ENCODE measurements at places on chromosomes 6 and 20.

- no peak for DNase-seq
Measured at GRCh38 chr6:162688751-162689345, 38.7 kb downstream of the PRKN start.

GRCh38 chr20:34047917-34048316, 54.2 kb downstream of the RALY start:
- DNase-seq: no peak

DNA sequence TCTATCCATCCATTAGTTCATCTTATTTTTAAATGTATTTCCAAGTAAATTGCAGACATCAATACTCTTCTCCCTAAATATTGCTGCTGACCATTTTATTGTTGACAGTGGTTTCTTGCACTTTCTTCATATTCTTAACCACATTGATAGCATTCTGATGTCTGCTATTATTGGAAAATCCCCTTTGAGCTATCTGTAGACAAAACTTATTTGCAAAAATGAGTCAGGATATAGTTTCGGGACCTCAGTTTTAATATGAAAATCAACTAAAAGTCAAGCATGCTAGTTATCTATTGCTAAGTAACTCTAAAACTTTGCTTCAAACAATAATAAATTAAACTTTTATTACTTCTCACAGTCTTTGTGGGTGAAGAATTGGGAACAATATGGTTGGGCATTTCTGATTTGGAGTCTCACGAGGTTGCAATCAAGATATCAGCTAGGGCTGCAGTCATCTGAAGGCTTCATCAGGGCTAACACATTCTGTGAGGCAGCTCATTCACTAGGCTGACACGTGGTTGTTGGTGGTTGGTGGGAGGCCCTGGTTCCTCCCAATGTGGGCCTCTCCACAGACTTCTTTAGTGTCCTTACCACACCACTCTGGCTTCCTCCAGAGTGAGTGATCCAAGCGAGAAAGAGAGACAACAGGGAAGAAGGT, 32.7 kb downstream of the CD109 start:
- no peak for DNase-seq

- no peak for DNase-seq
Measured at GRCh38 chr20:33821270-33821836, 10.2 kb downstream of the CHMP4B start.

DNA sequence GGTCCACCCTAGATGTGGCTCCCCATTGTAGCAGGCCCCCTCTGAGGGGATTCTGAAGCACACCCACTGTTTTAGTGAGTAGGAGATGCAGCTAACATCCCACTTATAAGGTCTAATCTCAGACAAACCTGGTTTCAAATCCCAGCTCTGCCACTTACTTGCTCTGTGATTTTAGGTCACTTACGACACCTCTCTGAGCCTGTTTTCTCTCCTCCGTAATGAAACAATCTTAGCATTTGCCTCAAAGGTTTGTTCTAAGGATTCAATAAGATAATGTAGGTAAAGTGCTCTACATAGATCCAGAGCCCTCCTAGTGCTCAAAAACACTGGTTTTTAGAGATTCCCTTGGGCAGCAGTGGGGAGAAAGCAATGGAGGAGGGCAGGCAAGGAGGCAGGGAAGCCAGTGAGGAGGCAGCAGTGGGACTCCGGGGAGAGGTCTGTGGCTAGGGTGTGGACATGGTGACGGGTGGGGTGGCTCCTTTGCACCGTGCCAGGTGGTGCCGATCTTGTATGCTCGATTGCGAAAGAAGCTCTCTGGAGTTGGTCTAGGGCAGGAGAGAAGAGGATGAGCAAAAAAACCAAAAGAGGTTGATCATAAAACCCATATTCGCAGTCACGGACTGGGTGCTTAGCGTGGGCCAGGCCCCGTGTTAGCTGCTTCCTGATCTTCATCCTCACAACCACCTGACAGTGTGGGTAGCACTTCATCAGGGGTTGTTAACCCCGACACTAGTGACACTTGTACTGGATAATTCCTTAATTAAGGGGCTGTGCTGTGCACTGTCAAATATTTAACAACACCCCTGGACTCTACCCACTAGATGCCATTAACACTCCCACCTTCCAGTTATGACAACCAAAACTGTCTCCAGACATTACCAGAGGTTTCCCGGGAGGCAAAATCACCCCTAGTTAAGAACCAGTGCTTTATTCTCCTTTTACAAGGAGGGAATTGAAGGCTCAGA, 16.8 kb upstream of the PTGIS start:
- DNase-seq: no peak

DNA sequence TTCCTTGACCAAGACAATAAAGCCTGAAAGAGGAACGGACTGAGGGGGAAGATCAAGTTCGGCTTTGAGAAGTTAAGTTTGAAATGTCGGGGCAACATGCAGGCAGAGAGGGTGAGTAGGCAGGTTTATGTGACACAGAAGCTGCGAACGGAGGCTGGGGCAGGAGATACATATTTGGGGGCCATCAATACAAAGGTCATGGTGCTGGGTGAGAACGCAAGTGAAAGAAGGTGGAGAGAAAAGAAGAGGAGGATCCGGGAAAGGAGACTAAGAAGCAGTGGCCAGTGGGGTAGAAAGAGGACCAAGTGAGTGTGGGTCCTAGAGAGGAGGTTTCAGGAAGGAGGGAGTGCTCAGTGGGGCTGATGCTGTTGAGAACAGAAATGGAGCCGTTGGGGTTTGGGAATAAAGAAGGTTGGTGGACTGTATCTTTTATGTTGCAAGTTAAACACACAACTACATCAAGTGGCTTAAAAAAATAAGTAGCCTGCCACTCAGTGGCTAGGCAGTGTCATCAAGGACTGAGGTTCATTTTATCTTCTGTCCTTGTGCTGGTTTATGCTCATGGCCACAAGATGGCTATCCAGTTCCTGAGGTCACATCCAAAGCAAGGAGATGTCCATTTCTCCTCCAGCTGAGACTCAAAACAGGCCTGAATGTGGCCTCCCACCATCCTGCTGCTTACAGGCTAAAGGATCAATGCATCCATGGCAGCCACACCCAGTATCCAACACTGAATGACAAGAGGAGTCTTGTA, 1.7 kb upstream of the BLCAP start:
- no peak for DNase-seq

DNA sequence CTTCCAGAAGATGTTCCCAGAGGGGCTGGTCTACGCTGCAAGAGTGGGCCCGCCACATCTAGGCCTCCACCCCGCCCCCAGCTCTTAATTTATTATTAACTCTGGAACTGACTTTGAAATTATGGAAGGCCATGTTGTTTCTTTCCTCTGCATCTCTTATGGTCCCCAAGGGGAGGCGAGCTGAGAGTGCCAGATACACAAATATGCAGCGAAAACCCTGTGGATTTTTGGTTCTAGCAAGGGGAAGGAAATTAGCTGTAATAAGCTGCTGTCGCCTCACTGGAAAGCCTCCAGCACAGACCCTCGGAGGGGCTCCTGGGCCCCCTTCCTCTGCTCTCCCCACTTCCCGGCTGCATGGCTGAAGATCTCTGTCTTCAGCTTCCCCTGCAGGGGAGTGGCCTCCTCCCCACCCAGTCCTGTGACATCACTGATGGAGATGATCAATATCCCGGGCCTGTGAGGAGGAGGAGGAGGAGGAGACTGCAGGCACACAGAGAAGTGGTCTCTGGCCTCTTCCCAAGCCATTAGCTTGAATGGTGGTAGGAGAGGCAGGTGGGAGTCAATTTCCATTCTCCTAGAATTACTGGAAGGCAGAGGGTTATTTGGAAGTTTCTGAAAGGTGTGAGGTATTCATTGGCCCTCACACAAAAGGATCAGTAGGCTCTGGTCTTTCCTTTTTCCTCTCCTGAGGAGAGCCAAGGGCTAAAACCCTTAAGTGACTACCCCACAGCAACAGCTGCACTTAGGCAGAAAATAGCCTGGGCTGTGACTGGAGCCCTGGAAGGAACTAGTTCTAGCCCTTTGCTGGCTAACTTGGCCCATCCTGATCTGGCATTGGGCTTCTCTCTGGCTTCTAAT, 39.7 kb upstream of the CCDC167 start:
- no peak for DNase-seq

- DNase-seq: no peak
Measured at GRCh38 chr6:159074120-159074684, 29.4 kb upstream of the TAGAP start.

- DNase-seq: peak; percentile 36
Measured at GRCh38 chr6:97669191-97670031, 386.4 kb upstream of the MMS22L start.

DNA sequence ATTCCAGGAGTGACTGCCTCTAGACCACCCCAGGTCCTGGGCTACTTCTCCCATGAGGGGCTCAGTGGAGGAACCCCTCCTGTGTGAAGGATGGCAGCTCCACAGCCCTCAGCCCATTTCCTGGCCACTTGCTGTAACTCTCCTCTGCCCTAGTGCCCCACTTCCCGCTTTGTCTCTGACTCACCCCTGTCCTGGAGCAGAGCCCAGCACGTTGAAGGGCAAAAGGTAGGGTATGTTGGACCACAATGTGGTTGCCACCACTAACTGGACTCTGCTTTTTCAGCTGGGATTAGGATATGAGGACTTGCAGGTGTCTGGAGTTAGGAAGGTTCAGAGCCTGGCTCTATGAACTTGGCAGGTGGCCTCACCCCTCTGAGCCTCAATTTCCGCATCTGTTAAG, 2.4 kb downstream of the MYBL2 start:
- no peak for DNase-seq

- no peak for DNase-seq
Measured at GRCh38 chr6:106134087-106134770, 48.1 kb downstream of the PRDM1 start.

DNA sequence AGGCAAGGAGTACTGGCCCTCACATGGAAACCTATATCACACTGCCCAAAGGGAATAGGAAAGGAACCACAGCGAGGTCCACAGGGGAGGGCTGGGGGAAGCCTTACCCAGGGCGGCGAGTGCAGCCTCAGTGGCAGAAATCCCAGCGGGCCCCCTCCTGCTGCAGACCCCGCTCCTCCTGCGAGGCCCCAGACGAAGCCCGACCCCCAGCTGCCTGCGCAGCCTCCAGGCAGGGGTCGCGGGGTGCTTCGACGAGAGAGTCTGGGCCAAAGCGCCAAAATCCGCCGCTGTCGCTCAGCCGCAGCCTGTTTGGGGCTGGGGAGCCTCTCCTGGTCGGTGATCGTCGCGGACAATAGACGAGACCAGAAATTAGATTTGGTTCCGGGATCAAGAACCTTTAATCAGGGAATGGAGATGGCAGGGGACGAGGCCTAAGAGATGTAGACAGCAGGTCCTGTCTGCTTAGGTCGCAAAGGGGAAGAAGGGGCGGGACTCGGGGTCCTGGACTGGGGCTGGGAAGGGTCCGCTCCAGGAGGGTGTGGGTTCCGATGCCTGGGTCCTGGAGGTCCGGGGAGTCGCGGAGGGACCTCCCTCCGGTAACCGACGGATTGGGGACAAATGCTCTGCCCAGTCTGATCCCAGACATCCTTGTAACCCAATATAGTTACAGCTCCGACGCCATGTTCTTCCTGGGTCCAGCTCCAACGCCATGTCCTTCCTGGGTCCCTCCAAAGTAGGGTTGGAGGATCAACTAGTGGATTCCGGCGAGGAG, 36.4 kb upstream of the HLA-E start:
- no peak for DNase-seq

- no peak for DNase-seq
Measured at GRCh38 chr20:2315440-2315778, 19.6 kb downstream of the TGM3 start.
